ENCODE measurements at places on chromosomes 4 and X.

DNA sequence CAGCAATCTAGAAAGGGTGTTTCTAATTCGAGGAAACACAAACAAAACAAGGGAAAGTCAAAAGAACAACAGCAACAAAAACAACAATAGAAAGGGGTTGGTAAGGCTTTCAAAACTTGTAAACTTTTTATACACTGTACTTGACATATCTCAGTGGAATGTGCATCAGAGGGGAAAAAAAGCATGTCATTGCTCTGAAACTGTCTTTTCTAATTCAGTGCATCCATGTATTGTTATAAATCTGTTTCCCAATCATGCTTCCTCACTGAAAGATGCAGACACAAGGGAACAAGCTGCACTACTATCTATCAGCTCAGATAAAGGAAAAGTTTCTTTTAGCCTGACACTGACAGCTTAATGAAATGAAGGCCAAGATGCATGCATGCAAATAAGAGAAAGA is 44.2 kb upstream of the PCDH18 start:
- no peak for DNase-seq

DNA sequence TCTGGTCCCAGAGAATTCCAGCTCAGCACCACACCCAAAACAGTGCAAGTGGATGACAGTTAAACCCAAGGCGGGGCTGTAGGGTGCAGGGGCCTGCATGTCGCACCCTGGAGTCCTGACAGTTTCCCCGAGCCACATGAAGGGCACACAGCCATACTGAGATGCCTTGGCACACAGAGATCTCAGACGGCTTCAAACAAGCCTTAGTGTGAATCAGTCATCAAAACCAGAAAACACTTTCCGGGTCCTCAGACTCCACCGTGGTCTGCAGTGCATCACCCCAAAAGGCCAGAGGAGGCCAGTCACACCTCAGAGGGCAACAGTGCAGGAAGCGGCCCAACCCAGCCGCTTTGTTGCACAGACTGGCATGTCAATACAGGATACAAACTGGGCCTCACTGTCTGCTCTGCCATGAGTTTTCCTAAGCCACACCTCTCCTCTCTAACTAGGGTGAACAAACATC is 64.6 kb upstream of the ENPP6 start:
- peak; percentile 33 for DNase-seq

- DNase-seq: no peak
Observed at GRCh38 chr4:129966175-129966574, 870.2 kb downstream of the C4orf33 start.

- DNase-seq: no peak
Observed at GRCh38 chr4:12791536-12791935, 692.6 kb downstream of the RAB28 start.

- DNase-seq: no peak
Observed at GRCh38 chr4:173883821-173884220, 353.8 kb upstream of the HAND2 start.

DNA sequence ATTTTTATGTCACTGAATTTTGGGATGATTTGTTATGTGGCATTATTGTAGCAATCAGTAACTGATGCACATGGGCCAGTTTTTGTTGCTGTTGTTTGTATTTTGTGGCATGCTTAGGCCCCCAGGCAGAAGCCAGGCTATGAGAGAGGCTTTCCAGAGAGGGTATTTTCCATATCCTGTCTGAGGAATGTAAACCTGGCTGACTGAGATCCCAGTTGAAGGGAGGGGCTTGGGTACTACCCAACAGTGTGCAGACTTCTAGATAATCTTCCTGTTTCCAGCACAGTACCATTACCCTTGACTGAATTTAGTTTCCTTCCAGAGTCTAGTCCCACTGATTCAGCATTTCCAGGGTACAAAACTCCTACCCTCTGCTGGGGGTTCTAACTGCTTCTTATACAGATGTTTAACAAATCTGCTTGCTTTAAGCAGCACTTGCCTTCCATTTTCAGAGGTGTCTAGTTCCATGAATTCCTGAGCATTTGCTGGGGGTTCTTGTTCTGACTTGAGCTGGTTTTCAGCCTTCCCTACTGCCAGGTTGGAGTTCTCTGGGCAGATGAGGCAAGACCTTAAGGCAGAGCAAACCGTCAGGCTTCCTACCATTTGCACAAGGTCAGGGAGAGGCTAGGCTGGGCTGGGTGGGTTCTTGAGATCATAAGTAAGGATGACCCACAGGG is 104.7 kb upstream of the EGFL6 start:
- no peak for DNase-seq

GRCh38 chr4:104490770-104491480 is 3.8 kb downstream of the CXXC4 start:
- peak; percentile 55 for DNase-seq

GRCh38 chr4:2348786-2349185 is 69.7 kb downstream of the ZFYVE28 start:
- no peak for DNase-seq

GRCh38 chr4:148618856-148619255 is 176.6 kb upstream of the NR3C2 start:
- no peak for DNase-seq

DNA sequence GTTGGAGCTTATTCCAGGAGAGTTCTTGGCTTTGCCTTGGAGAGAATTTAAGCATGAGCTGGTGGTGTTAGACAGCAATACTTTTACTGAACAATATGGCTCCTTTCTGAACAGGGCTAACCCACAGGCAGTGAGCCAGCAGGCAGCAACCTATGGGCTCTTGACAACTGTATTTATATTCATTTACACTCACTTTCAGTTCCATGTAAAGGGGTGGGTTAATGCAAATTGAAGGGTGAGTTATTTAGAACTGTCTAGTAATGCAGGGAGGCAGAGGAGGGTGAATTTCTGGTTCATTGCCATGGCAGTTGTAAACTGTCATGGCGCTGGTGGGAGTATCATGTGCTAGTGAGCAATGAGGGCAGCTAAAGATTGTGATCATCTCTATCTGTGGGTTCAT is 15.7 kb downstream of the FOXR2 start:
- no peak for DNase-seq

GRCh38 chr4:173821036-173821435 is 291.0 kb upstream of the HAND2 start:
- DNase-seq: no peak

- no peak for DNase-seq
Observed at GRCh38 chrX:70092247-70092646, 30.0 kb downstream of the OTUD6A start.

DNA sequence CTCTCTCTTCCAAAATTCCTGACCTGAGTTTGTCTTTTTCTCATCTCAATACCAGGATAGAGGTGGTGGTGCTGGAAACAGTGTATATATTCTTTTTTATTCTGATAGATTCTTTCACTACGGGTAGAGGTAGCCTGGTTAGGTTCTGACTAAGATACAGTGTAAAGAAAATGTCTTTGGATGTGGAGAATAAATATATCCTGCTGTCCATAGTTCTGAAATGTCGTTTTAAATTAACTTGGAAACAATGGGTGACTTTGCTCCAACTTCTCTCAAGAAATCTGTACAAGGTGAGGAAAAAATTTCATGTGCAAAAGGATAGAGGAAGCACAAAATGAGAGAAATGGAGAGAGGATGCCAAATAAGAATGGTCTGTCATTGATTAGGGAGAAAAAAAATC is 546.1 kb downstream of the GBA3 start:
- DNase-seq: no peak

GRCh38 chrX:114626323-114626722 is 42.4 kb downstream of the HTR2C start:
- DNase-seq: peak; percentile 12

DNA sequence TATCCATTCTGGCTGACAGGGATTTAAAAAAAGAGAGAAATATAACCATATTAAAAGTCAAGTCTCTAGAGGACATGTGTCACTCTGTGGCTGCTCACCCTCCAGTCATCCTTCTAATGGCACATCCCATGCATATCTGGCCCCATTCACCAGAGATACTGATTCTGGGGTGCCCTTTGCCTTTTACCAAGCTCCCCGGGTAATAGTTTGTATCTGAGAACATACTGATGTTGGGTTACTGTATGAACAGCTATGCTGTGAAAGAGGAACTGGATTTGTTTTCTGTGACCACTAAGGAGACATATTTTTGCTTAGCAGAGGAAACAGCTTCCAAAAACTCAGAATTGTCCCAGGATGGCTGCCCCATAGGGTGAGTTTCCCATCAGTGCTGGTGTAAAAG is 56.0 kb downstream of the SAT1 start:
- DNase-seq: peak; percentile 7
